Activated CD8-positive, alpha-beta memory T cell treated with anti-CD3 and anti-CD28 coated beads, Interleukin-2, amount 50 U/mL, for 4 hours (primary cell): ENCODE measurements at places on chromosomes 2 and 18.
A peak's percentile ranks its signal among the peaks of the same experiment; 100 is the strongest.

DNA sequence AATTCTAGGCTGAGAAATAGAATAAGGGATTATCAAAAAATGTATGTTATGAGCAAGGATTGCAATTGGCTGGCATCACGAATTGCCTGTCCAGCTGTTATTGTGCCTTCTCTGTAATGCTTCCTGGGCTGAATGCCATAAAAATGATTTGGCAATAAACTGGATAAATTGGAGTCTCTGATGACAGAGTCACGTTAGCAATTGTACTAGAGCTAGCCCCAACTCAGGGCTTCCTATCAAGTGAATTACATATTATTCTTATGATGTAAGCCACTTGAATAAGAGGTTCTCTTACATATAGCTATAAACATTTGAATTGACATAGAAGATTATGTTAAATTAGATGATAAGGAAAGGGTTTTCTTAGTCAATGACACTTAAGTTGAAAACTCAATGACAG lies 607.5 kb upstream of the REG3G start:
- DNase-seq = no peak

GRCh38 chr18:9803063-9803697 lies 82.6 kb upstream of the TXNDC2 start:
- DNase-seq = no peak

- no peak for DNase-seq
Observed at GRCh38 chr2:20221555-20221973, 3.4 kb downstream of the SDC1 start.

GRCh38 chr2:159612255-159612901 lies 4.0 kb downstream of the BAZ2B start:
- no peak for DNase-seq

DNA sequence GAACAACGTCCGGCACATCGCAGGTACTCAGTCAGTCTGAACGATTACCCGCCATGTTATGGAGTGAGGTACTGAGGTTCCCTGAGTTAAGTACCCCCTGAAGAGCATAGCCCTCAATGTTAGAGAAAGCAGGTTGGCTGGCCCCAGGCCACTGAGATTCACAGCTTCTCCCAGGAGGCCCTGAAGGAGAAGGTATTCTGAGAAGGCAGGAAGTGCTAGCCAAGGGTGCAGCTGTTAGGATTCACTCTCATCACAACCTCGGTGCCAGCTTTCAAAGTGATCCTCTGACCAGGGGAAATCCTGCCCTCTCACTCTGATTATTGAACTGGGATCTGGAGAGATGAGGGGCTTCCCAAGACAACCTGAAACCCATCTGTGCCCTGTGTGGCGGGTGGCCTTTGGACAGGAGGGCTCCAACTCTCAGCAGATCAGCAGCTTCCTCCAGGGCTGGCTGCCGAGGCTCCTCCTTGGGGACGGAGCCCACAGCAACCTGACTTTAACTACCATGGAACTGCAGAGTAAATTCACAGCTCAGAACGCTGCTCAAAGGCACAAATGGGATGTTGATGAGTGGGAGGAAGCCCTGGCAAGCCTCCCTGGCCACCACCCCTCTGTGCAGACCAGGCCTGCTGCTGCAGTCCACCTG lies 7.8 kb downstream of the EHD3 start:
- DNase-seq = no peak

DNA sequence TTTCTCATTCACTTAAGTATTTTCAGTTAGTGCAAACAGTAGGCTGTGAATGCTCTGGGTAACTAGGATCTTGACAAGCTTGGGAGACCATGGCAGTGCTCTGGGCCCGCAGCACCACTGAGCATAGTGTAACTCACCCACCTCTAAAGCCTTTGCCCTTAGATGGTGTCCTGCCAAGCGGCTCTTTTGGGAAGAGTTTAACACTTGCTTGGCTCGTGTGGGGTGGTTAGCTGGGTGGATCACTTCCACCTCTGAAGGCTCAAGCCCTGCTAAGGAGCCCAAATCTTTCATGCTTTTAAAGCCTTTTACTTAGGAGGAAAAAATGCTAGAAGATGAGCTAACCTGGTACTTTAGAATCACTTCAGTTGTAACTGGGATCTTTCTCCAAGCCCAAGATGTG lies 33.9 kb downstream of the PTPN18 start:
- no peak for DNase-seq

- DNase-seq = peak; percentile 52
Observed at GRCh38 chr2:174603280-174603679, 5.7 kb upstream of the WIPF1 start.

- no peak for DNase-seq
Observed at GRCh38 chr2:33375054-33375453, 101.4 kb upstream of the RASGRP3 start.

GRCh38 chr2:221546505-221547225 lies 25.4 kb downstream of the EPHA4 start:
- DNase-seq = no peak

DNA sequence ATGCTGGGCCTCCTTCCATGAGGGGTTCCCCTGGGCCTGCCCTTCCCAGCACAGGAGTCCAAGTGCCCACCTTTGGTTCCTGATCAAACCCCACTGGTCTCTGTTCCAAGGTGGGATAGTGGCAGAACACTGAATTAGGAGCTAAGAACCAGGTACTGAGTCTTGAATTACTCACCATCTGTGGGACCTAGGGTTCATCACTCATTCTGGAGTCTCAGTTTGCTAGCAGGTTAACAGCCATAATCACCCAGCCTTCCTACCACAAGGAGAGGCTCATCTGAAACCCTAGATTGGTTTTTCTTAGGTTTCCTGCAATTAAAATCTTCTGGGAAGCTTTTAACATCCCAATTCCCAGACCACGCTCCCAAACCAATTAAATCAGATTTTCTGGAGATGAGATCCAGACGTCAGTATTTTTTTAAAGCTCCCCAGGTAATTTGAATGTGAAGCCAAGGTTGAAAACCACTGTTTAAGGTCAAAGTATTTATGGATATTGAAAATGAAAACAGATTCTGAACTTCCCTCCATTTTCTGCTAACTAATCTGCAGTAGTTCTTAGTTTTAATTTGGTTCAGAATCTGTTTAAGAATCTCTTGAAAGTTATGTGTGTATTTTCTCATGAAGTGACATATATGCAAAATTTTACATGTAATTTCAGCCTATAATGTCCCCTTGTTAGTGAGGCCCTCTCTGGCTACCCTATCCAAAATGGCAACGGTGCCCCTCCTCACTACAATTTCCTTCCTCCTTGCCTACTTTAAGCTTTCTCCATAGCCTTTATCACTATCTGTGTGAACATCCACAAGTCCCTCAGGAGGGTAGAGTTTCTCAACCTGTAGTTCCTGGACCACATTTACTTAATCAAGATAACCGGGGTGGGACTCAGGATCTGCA lies 166.5 kb upstream of the CXCR4 start:
- DNase-seq = no peak

- no peak for DNase-seq
Observed at GRCh38 chr18:55522011-55522410, 66.0 kb downstream of the TCF4 start.

DNA sequence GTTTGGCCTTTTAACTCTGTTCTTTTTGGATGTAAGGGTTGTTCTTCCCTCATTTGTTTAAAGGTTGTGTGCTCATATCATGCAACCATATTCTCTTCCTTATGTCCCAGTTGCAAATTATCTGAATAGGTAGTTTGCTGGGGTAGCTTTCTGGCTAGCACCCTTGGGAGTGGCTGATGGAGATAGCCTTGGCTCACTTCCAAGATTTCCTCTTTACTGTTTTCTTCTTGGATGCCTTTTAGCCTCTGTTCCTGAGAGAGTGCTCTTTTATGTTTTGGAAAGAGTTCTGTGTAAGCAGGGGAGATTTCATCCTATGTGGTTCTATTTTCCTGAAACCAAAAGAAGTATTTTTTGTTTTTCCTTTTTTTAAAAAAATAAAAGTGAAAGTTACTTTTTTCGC lies 25.4 kb downstream of the USP14 start:
- no peak for DNase-seq

- no peak for DNase-seq
Observed at GRCh38 chr2:181354626-181355025, 102.6 kb upstream of the ITGA4 start.

GRCh38 chr18:59051470-59052165 lies 88.1 kb upstream of the SEC11C start:
- no peak for DNase-seq

GRCh38 chr2:152846697-152847470 lies 128.5 kb downstream of the ARL6IP6 start:
- no peak for DNase-seq

DNA sequence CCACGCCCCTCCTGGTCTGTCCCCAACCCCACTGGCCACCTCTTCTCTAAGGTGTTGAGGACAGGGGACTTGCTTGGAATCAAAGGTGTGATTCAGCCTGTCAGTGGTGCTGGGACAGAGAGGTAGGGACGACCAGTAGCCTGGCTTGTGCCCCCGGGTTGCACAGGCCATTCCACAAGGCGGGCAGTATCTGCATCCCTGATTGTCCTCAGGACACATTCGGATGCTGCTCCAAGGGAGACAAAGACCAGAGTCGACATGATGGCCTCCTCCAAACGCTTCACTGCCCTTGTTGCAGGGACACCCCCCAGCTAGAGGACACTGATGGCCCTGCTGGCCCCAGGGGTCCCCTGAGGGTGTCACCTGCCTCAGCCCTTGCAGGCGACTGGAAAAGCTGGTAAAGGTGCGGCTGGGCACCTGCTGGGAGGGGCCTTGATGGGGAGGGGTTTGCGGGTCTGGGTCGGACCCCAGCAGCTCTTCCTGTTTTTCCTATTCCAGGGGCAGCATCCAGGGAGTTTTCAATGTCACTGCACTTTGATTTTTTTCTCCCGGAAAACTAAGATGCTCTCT lies 98.0 kb downstream of the PTGR3 start:
- no peak for DNase-seq

GRCh38 chr18:48543228-48543627 lies 4.4 kb downstream of the CTIF start:
- peak; percentile 30 for DNase-seq

- no peak for DNase-seq
Observed at GRCh38 chr18:6543330-6543908, 128.7 kb upstream of the L3MBTL4 start.

GRCh38 chr18:23718731-23719130 lies 29.5 kb downstream of the LAMA3 start:
- no peak for DNase-seq

- DNase-seq = no peak
Observed at GRCh38 chr18:49174478-49174877, 223.7 kb upstream of the SMAD7 start.

- no peak for DNase-seq
Observed at GRCh38 chr2:67158718-67159117, 238.4 kb upstream of the ETAA1 start.

- DNase-seq = no peak
Observed at GRCh38 chr18:43665105-43665788, 388.0 kb upstream of the SYT4 start.

GRCh38 chr2:120854014-120854620 lies 118.4 kb downstream of the GLI2 start:
- no peak for DNase-seq

DNA sequence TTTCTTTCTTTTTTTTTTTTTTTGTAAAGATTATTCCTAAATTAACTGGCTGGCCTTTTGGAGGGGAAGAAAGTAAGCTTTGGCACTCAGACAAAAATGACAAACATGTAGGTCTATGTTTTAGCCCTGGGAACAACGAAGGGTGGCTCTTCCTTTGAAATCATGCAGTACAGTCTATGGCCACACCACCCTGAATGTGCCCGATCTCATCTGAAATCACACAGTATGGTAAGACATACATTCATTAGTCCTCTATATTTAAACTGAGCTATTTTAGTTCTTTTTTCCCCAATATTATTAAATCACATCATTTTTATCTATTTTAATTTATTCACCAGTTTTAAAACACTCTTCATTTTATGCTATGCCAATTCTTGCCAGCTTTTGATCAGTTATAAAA lies 48.2 kb downstream of the PLA2R1 start:
- DNase-seq = no peak

- peak; percentile 59 for DNase-seq
Observed at GRCh38 chr18:79524181-79525078, 128.7 kb downstream of the NFATC1 start.

DNA sequence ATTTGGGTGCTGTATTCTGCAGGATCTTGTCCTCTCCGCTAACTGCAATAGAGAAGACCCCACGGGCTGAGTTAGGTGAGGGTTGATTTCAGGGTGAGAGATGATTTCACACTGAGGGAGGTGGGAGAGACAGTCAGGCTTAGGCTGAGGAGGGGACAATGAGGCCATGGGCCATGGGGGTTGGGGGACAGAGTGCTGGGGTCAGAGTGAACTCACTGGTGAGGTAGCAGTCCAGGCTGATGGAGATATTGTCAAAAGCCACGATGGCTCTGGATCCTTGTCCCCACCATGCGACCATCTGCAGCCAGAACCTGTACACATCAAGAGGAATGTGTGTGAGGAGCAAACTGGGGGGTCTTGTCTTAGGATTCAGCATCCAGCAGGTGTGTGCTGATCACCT lies 160.0 kb downstream of the CLIP4 start:
- no peak for DNase-seq

GRCh38 chr18:34493099-34493544 lies 217.0 kb upstream of the DTNA start:
- no peak for DNase-seq

- no peak for DNase-seq
Observed at GRCh38 chr2:229810786-229811185, 96.4 kb upstream of the DNER start.

DNA sequence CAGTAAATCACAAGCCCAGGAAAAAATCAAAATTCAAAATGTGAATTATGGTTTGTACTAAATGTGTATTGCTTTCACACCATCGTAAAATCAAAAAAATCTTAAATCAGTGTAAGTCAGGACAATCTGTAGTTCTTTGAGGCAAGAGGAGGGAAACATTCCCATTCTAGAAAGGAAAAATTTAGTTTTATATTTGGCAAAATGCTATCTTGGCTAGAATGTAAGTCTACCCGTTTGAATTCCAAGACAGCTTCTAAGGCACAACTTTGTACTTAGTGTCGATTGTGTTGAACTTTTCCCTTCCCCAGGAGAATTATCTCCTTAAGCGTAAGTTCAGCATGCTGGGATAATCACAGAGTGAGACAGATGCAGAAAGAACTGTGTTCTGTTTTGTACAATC lies 638.2 kb upstream of the LRRTM1 start:
- no peak for DNase-seq

DNA sequence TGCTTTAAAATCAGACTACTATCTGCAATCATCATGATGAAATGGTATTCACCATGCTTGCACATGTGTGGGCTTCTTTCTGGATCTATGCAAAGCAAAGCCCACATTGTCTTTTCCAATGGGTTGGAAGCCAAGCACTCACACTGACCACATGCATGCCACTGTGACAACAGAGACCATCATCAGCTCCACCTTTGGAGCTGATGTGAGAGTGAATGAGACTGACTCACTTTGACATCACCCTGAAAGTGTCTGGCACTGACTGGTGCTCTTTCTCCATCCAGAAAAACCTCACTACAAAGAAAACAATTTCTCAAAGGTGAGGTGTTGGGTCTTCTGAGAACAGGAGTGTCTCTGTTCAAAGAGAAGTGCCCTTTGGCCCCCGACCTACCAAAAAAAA lies 4.7 kb downstream of the MYO5B start:
- DNase-seq = no peak

- DNase-seq = no peak
Observed at GRCh38 chr2:20454036-20454981, 7.4 kb downstream of the RHOB start.
